ENCODE measurements at places on chromosomes 11 and 22.

GRCh38 chr11:65129649-65130441, 4.5 kb downstream of the SYVN1 start:
- DNase-seq, result no peak

GRCh38 chr11:64624883-64625481, 34.0 kb downstream of the SLC22A12 start:
- peak; percentile 14 for DNase-seq

- DNase-seq, result no peak
Measured at GRCh38 chr11:111059726-111060125, 185.8 kb upstream of the POU2AF2 start.

DNA sequence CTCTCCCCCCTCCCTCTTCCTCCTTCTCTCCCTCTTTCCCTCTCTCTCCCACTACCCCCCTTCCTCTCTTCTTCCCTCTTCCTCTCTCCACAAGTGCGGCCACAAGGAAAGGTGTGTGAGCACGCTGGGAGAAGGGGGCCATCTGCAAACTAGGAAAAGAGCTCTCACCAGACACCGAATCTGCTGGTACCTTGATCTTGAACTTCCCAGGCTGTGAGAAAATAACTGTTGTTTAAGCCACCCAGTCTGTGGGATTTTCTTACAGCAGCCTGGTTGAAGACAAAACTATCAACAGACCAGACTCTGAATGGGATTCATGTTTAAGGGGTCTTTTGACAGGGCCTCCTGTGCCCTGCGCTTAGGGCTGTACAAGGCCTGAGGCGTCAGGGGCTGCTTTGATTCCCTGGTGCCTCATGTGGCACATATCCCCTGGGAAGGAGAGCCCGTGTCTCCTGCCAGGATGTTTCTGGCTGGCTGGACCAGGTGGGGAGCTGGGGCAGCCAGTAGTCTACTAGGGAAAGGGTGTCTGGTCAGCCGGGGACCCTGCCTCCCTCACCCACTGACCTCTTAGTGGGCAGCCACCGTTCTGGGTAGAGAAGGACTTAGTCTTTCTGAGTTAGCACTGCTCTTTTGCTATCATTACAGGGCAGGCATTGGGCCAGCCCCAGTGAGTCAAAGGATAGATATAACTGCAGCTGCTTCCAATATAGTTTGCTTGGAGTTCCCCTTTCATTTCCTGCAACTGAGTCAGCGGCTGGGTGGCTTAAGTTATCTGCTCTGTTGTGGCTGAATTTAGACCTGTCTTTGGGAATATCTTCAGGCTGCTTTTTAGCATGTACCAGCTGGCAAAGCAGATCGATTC, 6.2 kb downstream of the PANX1 start:
- no peak for DNase-seq

DNA sequence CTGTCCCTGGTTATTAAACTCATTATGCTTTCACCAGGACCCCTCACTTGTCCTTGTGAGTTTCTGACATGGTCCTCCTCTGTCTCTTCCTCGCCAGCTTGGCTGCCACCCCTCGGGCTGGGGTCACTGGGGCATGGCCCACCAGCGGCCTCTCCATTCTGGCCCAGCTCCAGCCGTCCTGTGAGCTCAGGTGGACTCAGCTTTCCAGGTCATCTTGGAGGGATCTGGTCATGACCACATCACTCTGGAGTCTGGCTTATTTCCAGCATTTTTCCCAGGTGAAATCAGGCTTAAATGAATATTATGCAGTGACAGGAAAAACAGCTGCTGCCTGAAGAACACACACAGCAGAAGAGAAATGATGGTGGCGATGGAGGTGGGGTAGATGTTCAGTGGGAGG, 224.5 kb downstream of the ADAMTS15 start:
- DNase-seq, result no peak

DNA sequence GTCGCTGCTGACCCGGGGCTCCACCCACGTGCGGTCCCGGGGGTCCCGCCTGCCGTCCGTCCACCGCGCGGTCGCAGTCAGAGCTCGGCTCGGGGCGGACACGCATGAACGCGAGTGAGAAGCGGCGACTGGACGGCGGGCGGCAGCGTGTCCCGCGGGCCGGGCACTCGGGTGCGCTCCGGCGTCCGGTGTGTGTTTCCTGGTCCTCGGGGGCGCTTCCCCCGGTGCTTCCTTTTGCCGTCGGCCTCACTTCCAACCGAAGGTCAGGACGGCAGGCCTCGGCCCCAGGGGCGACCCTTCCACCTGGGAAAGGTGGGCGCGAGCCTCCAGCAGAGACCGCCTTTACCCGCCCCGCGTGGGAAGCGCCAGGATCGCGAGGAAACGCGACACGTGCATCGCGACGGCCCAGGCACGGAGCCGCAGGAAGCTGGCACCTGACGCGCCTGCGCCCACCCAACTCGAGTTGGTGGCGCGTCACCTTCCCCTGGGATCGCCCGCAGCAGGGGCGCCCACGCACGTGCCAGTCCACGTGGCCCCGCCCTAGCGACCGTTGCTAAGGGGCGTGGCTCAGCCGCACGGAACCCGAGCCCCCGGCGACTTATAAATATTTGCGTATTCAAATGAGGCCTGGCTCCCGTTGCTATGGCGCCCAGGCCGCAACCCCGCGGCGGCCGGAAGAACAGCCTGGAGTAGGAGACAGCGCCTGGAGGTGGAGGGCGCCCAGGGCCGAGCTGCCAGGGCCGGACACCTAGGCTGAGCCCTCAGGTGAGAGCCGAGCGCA, at the start of gene LRRC56:
Gene LRRC56, plus strand, starts transcription at position 687 of the 781 bp plus-strand sequence. CDS start 3,158 bp downstream, outside the sequence.
- peak; percentile 96 for DNase-seq

GRCh38 chr22:44880610-44881290, 128.4 kb downstream of the ARHGAP8 start:
- no peak for DNase-seq

All from CD4-positive, alpha-beta T cell treated with Interleukin-21 for 1 hour (primary cell).